ENCODE measurements at places on chromosomes 16 and 17. TPM values are rescaled to one million over a fixed set of nuclear protein-coding genes. Genes with fewer than 3 reads are reported as not detected.

DNA sequence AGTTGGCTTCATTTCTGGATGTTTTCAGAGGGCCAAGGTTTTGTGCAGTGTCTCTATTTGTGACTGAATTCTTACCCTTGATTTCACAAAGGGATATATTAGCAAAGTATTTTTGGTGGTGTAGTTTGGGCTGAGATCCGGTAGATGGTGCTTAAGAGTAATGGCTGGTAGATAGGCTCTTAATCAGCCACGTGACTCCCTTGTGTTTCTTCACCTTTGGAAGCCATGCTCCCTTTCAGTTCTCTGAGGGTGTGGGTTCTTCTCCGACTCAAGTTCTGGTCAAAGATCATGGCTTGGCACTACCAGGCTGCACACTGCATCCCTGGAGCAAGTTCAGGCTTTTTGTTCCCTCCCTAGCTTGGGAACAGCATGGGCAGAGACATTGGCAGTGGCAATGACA lies 887.3 kb downstream of the CDH8 start:
- H3K27ac ChIP-seq, result no peak overlapping the region
- no peaks in the 10 kb centered on the region for H3K4me1 ChIP-seq
- no peak for DNase-seq
- H3K4me3 ChIP-seq, result no peak overlapping the region
- no peaks in the 10 kb centered on the region for H3K36me3 ChIP-seq

GRCh38 chr16:27841061-27841801 lies 222.3 kb downstream of the GSG1L start:
- DNase-seq, result no peak
- H3K36me3 ChIP-seq, result peaks cover 3% of the 10 kb centered on the region
- no peak overlapping the region for H3K4me3 ChIP-seq
- H3K27ac ChIP-seq, result no peak overlapping the region
- H3K27me3 ChIP-seq, result no peaks in the 10 kb centered on the region

Gene MAF
- 118 TPM for total RNA-seq

Gene CRYBA1
- total RNA-seq, result not detected

All from spinal cord (tissue), 10 donors.